ENCODE measurements at places on chromosomes 13 and 19.

- DNase-seq: no peak
Observed at GRCh38 chr13:20684546-20684945, 19.0 kb upstream of the IL17D start.

- no peak for DNase-seq
Observed at GRCh38 chr13:114226088-114226487, 8.6 kb upstream of the CDC16 start.

GRCh38 chr13:110411688-110412059, 104.6 kb downstream of the COL4A2 start:
- no peak for DNase-seq

- DNase-seq: no peak
Observed at GRCh38 chr19:33368074-33368864, 5.2 kb upstream of the CEBPG start.

DNA sequence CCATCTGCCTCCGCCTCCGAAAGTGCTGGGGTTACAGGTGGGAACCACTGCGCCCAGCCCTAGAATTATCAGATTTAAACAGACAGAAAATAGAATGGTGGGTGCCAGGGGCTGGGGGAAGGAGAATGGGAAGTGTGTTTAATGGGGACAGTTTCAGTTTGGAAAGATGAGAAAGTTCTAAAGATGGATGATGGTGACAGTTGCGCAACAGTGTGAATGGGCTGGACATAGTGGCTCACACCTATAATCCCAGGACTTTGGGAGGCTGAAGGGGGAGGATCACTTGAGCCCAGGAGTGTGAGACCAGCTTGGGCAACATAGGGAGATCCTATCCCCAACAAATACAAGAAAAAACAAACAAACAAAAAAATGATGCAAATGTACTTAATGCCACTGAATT, 15.9 kb downstream of the KANK2 start:
- DNase-seq: no peak

GRCh38 chr19:2252055-2252796, 3.1 kb downstream of the AMH start:
- DNase-seq: no peak

- DNase-seq: no peak
Observed at GRCh38 chr13:64640002-64640401, 2590.1 kb downstream of the PCDH9 start.

- DNase-seq: no peak
Observed at GRCh38 chr13:100825557-100825956, 151.0 kb upstream of the TMTC4 start.

GRCh38 chr13:78137404-78138142, 218.9 kb upstream of the EDNRB start:
- no peak for DNase-seq

DNA sequence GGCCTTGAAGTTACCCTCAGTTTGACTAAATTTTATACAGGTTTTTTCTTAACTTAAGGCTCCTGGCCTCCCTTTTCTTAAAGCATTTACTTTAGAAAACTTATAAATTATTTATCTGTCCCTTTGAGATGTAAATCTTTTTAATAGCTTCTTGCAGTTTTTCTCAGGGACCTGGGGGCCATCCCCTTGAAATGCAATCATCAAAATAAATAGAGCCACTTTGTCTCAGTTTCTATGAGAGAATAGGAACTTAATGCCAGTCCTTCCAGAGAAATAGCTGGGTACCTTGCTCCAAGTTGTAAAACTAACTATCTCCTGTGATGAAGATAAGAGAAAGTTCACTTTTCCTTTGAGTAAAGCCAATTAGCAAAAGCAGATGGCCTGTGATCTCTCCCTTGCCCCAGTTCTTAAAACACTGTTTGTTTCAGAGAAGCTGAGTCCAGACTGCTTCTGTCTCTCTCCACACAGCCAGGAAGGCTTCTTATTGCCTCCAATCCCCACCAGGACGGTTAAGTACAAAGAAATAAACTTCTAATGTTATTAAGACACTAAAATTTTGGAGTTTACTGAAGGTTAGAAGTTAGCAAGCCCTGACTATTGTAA, 913.1 kb downstream of the OLFM4 start:
- DNase-seq: no peak

- DNase-seq: no peak
Observed at GRCh38 chr13:80612804-80613203, 271.9 kb upstream of the SPRY2 start.

DNA sequence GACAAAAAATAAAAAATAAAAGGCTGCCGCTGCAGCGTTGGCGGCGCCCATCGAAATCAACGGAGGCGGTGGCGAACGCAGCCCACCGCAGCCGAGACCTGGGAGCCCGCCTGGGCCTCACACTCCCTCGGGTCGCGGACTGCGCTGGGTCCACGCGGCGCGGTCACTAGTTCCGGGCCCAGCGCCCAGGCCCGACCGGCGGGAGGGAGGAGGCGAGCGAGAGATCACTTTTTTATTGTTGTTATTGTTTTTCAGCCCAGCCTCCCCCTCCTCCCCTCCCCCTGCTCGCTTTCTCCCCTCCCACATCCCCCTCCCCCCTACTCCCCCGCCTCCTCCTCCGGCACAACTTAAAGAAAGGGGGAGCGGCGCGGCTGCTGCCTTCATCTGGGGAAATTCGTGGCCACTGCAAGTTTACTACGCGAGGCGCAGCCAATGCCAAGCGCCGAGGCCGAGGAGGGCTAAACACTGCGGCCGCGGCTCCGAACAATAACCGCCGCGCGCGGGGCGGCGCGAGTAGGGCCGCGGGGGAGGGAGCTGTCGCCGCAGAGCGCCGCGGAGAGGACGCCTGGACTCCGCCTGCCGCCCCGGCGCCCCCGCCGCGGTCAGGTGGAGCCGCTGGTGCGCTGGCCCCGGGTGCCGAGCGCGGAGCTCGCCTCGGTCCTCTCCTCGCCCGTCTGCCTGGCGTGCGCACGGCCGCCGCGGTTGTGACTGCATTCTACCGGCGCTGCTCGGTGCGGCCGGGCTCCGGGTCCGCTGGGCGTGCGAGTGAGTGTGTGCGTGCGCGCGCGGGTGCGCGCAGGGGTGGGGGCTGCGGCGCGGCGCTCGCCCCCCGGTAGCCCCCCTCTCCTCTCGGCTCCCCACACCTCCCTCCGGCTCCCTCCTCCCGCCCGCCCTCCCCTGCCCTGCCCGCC, 505 bp upstream of the ZIC2 start:
- DNase-seq: no peak

- no peak for DNase-seq
Observed at GRCh38 chr19:28691683-28692082, 521.3 kb downstream of the UQCRFS1 start.

GRCh38 chr13:49733181-49733951, 42.1 kb upstream of the EBPL start:
- DNase-seq: no peak
